GM23248 (cell line): ENCODE measurements at places on chromosomes 3 and 15.

GRCh38 chr3:151275091-151275490 is 3.3 kb downstream of the P2RY14 start:
- no peak for DNase-seq

- DNase-seq = peak; percentile 51
These were observed 539 bp upstream of the PLCL2 start for GRCh38 chr3:16884084-16884747.

DNA sequence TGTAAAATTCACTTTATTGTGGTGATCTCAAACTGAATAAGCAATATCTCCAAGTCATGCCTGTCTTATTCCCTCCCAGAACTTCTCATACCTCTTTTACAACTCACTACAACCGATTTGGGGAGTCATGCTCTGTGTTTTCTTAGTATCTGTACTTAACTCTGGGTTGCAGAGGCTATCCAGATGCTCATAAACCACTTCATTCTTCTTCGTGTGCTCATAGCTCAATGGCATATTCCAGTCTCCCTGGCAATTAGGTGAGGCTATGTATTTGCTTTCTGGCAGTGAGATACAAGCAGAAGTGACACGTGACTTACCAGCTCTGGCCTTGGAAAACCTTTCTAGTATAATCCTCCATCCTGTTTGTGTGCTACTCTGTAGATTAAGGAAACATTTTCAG is 360.9 kb downstream of the ZNF385D start:
- DNase-seq = peak; percentile 95

- DNase-seq = no peak
These were observed 12.1 kb upstream of the SKOR1 start for GRCh38 chr15:67813104-67813634.

GRCh38 chr3:8784676-8785435 is 15.4 kb upstream of the OXTR start:
- no peak for DNase-seq

DNA sequence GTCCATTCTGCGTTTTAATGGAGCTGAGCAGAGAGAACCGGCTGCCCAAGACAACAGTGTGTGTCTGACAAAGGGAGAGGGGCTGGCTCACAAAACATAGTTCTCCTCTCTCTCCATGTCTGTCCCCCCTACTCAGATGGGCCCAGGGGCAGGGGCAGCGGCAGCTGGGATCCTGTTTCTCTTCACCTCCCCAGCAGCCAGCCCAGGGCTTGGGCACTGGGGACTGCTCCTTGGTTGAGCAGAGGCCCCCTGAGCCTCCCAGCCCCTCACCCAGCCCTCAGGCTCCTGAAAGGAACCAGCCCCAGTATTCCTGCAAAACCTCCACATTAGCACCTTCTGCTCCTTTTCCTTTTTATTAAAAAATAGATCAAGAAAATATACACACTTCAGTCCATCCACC is 17.8 kb downstream of the TPRA1 start:
- no peak for DNase-seq

DNA sequence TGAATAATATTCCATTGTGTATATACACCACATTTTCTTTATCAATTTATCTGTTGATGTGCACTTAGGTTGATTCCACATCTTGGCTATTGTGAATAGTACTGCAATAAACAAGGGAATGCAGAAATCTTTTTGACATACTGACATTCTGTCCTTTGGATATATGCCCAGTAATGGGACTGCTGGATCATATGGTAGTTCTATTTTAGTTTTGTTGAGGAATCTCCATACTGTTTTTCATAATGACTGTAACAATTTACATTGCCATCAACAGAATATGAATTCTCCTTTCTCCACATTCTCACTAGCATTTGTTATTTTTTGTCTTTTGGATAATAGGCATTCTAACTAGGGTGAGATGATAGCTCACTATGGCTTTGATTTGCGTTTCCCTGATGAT is 174.7 kb downstream of the IGSF11 start:
- no peak for DNase-seq

DNA sequence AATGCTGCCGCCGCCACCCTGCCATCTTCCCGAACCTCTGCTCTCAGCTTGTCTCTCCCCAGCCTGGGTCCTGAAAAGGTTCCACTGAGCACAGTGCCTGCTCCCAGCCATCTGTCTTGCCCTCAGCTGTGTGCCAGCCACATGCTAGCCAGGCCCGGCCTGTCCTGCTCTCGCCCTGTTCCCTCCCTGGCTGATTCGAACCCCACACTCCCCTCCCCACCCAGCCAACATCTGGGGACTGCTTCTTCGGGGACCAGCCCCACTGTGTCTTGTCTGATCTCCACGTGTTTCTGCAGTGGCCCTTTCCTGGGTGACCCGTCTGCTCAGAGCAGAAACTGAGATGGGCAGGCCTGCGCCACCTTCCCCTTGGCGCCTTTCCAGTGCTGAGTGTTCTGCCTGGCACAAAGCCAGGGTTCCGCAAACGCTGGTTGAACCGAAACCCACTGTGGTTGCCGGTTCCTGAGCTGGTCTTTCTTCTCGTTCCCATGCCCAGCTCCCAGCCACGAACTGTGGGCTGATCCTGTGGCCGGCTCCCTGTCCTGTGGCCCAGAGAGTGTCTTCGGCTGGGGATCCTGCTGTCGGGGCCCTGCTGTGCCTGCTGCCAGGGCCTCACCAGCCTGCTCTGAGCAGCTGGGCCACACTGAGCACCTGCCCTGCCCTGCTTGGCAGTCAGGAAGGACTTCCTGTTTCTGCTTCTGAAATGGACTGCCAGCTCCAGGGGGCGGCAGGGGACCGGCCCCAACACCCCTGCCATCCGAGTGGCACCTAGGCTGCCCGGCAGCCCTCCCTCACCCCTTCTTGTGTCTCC is 62.7 kb upstream of the KLF13 start:
- no peak for DNase-seq

GRCh38 chr15:40930430-40931299 is 1.5 kb downstream of the DLL4 start:
- DNase-seq = peak; percentile 37

GRCh38 chr3:168096210-168096652 is 507 bp upstream of the GOLIM4 start:
- peak; percentile 96 for DNase-seq

DNA sequence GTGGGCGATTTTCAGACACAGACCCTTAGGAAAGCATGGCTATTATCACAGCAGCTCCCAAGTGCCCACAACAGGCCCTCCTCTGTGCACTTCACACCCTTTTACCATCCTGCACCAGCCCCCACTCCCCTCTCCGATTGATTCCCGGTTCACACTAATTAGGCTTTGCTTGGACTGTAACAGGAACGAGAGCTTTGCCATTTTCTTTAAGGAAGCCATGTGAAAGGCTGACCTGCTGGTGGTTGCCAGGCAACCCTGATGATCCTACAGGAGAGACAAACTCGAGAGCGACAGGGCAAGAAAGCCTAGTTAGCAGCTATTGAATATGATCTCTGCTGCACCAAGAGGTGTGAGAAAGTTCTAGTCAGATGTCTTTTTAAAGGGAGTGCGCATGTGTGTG is 28.2 kb upstream of the DET1 start:
- no peak for DNase-seq
